CD4-positive, alpha-beta T cell treated with Interleukin-12 subunit alpha and Interleukin-12 subunit beta, for 1 hour (primary cell): ENCODE measurements at places on chromosomes 13 and 19.

DNA sequence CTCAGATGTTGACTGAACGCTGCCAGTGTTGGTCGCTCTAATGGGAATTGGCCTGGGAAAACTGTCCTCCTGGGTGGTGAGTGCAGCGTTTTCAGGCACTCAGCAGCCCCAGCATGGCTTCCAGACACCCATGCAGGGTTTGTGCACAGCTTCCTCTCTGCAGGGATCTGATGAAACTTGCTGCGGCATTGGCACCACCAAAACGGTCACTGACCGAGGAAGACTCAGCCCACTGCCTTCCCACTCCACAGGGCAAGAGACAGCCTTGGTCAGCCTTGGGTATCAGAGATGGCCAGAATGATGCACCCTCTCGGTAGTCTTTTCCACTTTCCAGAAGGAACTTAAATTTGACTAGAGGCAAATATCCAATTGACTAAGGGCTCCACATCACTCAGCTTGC, 398.9 kb downstream of the IRS2 start:
- no peak for DNase-seq

DNA sequence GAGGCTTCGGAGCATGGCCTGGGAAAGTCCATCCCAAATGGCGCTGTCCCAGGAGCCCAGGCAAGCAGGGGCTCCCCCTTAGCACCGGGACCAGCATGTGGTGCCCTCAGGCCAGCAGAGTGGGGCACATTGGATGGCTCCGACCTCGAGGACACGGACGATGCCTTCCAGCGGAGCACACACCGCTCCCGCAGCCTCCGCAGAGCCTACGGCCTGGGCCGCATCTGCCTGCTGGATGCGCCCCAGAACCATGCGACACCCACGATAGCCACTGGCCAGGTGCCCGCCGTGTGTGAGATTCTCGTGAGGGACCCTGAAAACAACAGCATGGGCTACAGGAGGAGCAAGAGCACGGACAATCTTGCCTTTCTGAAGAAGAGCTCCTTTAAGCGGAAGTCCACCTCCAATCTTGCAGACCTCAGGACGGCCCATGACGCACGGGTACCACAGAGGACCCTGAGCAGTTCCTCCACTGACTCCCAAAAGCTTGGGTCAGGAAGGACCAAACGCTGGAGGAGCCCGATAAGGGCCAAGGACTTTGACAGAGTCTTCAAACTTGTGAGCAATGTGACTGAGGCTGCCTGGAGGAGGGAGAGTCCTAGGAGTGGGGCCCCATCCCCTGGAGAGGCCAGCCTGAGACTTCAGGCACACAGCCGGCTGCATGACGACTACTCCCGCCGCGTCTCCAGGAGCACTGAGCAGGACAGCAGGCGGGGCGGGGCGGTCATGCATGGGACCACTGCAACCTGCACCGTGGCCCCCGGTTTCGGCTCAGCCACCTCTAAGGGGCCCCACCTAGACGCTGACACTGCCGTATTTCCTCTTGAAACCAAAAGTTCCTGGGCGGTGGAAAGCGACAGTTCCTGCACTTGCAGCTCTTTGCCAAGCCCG, 63.1 kb downstream of the SPATA13 start:
- DNase-seq = no peak

DNA sequence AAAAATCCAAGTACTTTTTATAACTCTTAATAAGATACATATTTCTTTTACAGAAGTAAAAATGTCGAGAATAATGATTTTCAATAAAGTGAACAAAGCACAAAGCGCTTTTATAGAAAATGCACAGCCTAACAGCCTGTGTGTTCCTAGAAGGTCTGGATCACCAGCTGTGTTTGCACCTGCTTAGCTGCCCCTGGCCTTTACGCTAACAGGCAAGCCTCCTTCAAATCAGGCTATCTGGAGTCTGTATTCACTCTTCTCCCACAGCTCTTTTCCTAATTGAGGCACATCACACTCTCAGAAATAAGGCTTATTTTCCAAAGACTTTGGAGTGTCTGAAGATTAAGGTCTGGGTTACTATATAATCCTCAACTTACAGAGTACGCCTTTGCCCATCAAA, 183.1 kb downstream of the LHFPL6 start:
- DNase-seq = no peak

DNA sequence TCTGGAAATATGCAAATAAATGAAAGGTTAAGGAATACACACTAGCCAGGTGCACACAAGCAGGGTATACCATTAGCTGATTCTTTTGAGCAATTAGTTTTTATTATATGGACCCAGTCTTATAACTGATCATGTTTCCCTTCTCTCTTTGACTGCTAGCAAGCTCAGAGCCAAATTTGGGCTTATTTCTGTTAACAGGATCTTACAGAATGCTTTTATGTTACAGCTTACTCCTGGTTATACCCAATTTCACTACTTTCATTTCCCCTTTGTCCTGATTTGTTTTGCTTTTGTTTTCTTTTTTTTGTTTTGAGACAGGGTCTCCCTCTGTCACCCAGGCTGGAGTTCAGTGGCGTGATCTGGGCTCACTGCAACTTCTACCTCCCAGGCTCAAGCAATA, 12.9 kb upstream of the TPT1 start:
- no peak for DNase-seq

- no peak for DNase-seq
These were observed 113.9 kb downstream of the KCNRG start for GRCh38 chr13:50129081-50129705.

GRCh38 chr19:46384396-46384795, 29.0 kb downstream of the CCDC8 start:
- no peak for DNase-seq

DNA sequence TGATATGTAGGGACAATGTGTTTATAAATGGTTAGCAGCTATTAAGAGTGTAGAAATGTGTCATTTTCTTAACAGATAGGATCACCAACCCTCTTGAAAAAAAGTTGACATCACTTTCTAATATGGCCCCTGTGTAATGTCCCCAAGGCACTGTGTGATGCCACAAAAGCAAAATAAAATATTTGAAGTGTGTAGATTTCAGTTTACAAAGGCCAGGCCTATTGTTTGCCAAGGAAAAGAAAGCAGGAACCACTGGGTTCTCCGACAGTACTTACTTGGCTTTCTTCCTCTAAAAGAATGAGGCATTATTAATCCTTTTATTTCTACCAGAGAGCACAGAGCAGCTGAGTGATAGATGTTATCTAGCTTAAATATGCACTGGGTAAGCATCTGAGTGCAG, 10.5 kb upstream of the GJA3 start:
- DNase-seq = no peak
